Endothelial cell (in vitro differentiated cells): ENCODE measurements at places on chromosomes 5 and 9.

GRCh38 chr9:19156026-19156474 lies 28.8 kb upstream of the PLIN2 start:
- no peak for DNase-seq

GRCh38 chr9:135087489-135087792 lies at the start of gene OLFM1:
Gene OLFM1 (plus strand): TSS chr9:135087668. CDS start chr9:135087990, 322 bp downstream.
- peak; percentile 83 for DNase-seq

GRCh38 chr9:12539580-12539975 lies 153.6 kb upstream of the TYRP1 start:
- no peak for DNase-seq

- DNase-seq = no peak
Measured at GRCh38 chr9:90942555-90942954, 140.9 kb downstream of the SYK start.

DNA sequence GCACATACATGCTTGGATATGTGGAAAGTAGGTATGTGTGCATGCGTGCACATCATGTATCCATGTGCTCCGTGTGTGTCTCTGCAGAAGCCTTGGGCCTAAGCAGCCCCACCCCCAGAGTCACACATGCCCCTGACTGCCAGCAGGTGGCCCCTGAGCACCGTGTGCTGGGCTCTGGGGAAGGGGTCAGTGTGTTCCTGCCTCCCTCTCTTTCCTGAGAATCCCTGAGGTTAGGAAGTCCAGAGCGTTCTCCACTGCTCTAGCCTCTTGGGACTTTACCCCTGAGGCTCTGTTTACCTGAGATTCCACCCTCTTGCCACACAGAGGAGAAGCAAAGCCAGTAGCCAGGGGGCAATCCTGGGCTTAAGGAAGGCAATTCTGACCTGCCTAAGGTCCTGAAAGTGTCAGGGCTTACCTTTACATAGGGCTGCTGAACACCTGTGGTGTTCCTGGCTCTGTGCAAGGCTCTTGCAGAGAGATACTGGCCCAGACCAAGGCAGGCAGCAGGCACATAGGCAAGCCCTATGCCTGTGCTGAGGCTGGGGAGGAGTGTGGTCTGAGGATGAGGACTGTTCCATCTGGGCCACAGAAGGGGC lies 207.3 kb downstream of the TMEM38B start:
- peak; percentile 65 for DNase-seq

- no peak for DNase-seq
Measured at GRCh38 chr5:177372910-177373309, 11.3 kb upstream of the SLC34A1 start.

- no peak for DNase-seq
Measured at GRCh38 chr5:158976035-158976434, 123.7 kb downstream of the EBF1 start.

- DNase-seq = no peak
Measured at GRCh38 chr5:57937025-57937424, 454.4 kb upstream of the ACTBL2 start.

GRCh38 chr9:137247135-137247915 lies 3.8 kb upstream of the STPG3 start:
- DNase-seq = no peak

- no peak for DNase-seq
Measured at GRCh38 chr9:127801955-127802575, 617 bp upstream of the FPGS start.

- DNase-seq = no peak
Measured at GRCh38 chr5:131628990-131629389, 6.0 kb downstream of the RAPGEF6 start.
